ENCODE measurements at places on chromosomes 4 and X.
A peak's percentile ranks its signal among the peaks of the same experiment; 100 is the strongest.

GRCh38 chrX:145816601-145817315, 871 bp upstream of the SLITRK2 start:
- DNase-seq = no peak

GRCh38 chr4:21032089-21032645, 331.9 kb downstream of the PACRGL start:
- no peak for DNase-seq

- no peak for DNase-seq
Observed at GRCh38 chr4:24515698-24516097, 68.7 kb downstream of the DHX15 start.

- no peak for DNase-seq
Observed at GRCh38 chrX:97704881-97705280, 821.2 kb downstream of the RPA4 start.

- DNase-seq = no peak
Observed at GRCh38 chrX:45479835-45480422, 279.3 kb upstream of the DIPK2B start.

GRCh38 chrX:134969726-134970125, 21.1 kb upstream of the SMIM10 start:
- DNase-seq = no peak

- DNase-seq = no peak
Observed at GRCh38 chr4:37246891-37247290, 2.3 kb downstream of the NWD2 start.

- no peak for DNase-seq
Observed at GRCh38 chr4:43148481-43148880, 256.0 kb downstream of the GRXCR1 start.

DNA sequence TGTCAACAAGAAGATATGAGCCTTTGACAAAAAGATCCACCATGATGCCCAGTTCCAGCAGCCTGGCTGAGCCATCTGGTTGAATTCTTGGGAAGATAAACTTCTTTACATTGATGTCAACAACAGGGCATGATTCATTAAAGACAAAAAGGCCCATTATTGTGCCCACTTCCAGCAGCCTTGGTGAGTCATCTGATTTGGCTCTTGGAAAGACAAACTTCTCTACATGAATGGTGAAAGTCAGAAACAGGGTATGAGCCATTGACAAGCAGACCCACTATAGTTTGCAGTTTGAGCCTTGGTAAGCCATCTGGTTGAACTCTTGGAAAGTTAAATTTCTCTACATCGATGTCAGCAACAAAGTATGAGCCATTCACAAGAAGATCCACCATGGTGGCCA, 4.1 kb upstream of the CSF2RA start:
- DNase-seq = no peak

DNA sequence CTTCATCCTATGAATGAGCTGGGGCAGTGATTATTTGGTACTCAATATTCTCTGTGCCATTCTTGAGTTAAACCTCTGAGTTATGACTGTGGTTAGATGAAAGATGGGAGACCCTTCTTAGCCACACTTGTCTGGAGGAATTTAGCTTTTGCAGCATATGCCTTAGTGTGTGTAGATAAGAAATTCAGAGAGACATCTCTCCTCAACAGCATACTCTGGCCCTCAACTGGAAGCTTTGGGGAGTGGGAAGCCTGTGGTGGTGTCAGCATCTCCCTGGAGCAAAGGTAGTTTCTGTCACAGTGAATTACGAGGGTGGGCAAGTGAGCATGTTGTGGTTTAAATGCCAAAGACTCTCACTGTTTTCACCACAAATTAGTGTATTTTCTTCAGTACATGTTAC, 58.7 kb downstream of the UGT2A3 start:
- DNase-seq = no peak

- DNase-seq = no peak
Observed at GRCh38 chr4:169315530-169316343, 45.0 kb upstream of the SH3RF1 start.

DNA sequence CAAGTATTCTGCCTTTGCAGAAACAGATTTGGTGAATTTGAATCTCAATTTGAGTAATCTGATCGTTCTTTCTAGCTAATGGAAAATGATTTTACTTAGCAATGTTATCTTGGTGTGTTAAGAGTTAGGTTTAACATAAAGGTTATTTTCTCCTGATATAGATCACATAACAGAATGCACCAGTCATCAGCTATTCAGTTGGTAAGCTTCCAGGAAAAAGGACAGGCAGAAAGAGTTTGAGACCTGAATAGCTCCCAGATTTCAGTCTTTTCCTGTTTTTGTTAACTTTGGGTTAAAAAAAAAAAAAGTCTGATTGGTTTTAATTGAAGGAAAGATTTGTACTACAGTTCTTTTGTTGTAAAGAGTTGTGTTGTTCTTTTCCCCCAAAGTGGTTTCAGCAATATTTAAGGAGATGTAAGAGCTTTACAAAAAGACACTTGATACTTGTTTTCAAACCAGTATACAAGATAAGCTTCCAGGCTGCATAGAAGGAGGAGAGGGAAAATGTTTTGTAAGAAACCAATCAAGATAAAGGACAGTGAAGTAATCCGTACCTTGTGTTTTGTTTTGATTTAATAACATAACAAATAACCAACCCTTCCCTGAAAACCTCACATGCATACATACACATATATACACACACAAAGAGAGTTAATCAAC, 15.3 kb downstream of the PLP1 start:
- DNase-seq = no peak

GRCh38 chrX:153944140-153944799, at the start of gene RENBP:
Gene RENBP (minus strand): TSS chrX:153944643. CDS start chrX:153944610, 33 bp downstream.
- DNase-seq = peak; percentile 44

- DNase-seq = no peak
Observed at GRCh38 chr4:173171098-173171497, 2.5 kb downstream of the GALNT7 start.

DNA sequence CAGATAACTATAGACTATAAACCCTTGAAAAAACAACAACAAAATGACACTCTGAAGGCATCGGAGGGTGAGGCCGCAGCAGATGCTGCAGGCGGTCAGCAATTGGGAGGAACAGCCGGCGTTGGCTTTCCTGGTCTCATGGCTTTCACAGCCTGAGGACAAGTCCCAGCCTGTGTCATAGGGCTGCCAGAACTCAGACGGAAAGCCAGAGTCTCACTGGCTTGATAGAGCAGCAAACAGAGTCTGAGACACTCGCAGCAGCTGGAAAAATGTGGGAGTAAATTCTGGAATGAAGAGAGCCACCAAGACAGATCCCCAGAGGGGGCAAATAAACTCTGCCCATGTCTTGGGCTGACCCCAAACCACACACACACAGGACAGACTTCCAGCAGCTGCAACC, 86.3 kb downstream of the PPP2R2C start:
- no peak for DNase-seq

DNA sequence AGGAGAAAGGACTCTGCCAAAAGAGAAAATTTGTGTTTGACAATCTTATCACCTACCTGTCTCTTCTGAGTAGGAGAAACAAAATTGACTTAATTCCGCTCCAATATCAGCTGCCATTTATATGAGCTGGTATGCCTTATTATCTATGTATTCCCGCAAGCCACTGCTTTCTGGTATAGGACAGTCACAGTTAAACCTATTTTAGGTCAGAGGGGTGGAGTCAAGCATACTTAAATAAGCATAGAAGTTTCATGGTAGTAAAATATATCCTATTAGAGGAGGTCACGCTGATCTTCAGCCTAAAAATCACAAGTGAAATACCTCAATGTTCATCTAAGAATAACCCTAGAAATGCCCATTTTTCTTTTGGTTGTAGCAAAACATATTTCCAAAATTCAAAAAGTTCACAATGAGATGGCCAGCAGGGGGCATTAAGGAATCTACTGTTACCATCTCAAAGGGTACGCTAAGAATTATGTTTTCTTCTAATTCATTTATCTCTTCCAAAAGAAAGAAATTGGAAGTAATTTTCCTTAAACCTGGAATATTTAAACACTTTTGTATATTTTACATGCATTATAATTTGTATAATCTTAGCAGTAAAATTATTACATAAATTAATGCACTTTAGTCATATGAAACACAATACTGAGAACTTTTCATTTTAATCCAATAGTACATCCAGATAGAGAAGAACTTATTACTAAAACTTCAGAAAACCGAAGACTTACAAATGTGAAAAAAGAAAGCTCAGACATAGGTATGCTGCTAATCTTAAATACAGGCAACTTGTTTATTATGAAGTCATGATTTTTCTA, 10.5 kb downstream of the PPAT start:
- DNase-seq = peak; percentile 33

DNA sequence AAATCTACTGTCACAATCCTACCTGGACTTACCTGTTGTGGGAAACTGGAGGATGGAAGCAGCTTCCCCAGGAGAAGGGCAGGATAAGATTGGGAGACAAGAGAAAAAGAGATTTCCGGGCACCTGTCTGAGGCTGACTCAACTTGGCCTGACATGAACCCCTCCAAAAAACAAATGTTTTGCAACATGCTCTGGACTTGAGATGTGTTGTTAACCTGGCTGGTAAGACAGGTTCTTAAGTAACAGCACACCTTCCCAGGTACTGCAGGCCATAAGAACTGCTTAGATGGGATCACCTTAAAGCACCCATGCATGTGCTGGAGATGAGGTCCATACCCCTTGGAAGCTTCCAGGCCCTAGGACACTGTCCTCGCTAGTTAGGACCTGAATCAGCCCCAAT, 4.4 kb upstream of the SMIM43 start:
- DNase-seq = no peak

Data from activated CD8-positive, alpha-beta memory T cell treated with anti-CD3 and anti-CD28 coated beads, Interleukin-2, amount 50 U/mL, for 4 hours (primary cell).